Globus pallidus (tissue), 1 donor: ENCODE measurements at places on chromosomes 3 and 15.

DNA sequence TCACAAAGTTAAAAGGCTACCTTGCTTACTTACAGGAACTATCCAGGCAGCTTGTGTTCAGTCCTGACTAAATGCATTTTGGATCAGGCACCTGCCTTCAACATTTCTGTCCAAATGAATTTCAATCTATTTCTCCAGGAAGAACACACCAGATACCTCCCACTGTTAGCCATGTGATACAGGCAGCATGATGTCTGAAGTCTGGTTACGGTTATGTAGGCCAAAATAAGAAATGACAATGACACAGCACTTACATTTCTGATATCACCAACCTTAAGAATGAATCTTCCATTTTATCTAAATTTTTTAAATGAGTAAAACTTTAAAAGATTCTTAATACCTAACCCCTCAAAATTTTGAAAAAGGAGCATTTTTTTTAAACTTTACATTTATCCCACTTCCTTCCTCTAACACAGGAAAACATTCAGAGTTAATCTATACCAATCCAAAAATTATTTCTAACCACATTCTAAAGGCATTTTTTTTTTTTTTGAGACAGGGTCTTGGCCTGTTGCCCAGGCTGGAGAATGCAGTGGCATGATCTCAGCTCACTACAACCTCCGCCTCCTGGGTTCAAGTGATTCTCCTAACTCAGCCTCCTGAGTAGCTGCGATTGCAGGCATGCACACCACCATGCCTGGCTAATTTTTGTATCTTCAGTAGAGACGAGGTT lies at the start of gene MAP4:
Gene MAP4, minus strand, starts transcription at position 116 of the 673 bp plus-strand sequence. CDS start 17,556 bp downstream, outside the sequence.
- no peak for DNase-seq

DNA sequence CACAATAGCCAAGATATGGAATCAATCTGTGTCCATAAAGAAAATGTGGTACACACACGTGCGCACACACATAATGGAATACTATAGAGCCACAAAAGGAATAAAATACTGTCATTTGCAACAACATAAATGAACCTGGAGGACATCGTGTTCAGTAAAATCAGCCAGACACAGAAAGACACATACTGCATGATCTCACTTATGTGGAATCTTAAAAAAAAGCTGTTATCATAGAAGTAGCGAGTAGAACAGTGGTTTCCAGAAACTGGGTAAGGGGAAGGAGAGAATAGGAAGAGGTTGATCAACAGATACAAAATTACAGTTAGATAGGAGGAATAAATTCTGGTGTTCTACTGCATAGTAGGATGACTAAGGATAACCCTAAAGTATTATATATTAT lies 11.1 kb downstream of the ATOSA start:
- no peak for DNase-seq

DNA sequence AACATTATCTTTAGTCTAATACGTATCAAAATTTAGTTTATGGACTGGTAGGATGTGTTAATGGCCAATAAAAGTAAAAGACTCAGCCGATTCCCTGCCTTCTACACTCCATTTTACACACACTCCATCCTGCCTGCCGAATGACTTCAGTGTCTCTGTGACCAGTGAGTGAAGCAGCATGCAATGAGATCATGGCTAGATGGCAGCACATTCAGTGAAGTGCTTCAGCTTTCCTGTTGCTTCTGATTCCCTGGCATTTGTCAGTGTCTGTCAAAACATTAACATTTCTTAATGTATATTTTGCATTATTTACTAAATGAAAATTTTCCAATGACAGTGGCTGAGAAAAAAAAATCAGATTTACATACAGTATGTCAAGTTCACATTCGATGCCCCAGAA lies 412.0 kb downstream of the FHIT start:
- peak; percentile 67 for DNase-seq

GRCh38 chr3:103403191-103403590 lies 968.4 kb downstream of the ZPLD1 start:
- no peak for DNase-seq

GRCh38 chr3:33355611-33356010 lies 78.4 kb downstream of the FBXL2 start:
- no peak for DNase-seq

DNA sequence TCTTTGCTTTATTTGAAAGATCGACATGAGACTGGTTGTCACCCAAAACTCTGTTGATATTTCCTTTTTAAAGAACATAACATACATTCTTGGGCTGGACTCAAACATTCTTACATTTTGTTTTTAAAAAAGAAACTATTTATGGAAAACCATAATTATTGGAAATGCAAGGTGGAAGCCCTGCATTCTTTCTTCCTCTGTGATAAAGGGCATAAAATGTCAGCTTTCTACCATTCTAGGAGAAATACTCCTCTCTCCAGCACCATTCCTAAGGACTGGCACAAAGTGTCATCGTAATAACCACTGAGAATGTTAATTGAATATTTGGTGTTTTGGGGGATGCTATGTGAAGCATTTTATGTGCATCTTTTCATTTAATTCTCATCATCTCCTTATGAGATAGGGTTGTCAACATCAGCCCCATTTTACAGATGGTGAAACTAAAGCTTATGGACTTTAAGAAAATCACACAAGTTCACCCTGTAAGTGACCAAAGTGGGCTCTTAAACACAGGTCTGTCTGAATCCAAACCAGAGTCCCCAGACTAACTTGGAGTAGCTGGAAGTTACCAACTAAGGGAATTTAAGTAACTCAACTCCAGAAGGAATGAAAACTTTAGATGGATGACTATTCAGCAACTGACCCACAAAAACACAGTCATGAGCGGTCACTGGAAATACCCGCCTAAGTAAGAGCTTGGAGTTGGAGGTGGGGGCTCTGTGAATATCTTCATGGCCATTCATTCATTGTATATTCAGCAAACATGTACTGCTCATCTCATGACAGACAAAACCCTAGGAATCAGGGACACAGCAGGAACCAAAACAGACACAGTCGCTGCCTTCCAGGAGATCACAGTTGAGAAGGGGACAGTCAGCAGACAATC lies 45.9 kb upstream of the LMCD1 start:
- DNase-seq: no peak

DNA sequence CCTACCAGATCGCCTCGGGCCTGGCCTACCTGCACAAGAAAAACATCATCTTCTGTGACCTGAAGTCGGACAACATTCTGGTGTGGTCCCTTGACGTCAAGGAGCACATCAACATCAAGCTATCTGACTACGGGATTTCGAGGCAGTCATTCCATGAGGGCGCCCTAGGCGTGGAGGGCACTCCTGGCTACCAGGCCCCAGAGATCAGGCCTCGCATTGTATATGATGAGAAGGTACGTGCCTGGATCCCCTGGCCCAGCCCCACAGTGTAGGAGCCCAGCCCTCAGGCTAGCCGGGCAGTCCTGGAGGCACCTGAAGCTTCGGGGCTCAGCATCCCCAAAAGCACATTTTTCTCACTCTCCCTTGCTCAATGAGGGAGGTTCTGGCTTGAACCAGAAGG lies 135.8 kb downstream of the LRRK1 start:
- no peak for DNase-seq

GRCh38 chr15:25527118-25527517 lies 88.3 kb upstream of the UBE3A start:
- DNase-seq: no peak

- DNase-seq: no peak
Observed at GRCh38 chr3:150509780-150510179, 36.5 kb downstream of the SERP1 start.

DNA sequence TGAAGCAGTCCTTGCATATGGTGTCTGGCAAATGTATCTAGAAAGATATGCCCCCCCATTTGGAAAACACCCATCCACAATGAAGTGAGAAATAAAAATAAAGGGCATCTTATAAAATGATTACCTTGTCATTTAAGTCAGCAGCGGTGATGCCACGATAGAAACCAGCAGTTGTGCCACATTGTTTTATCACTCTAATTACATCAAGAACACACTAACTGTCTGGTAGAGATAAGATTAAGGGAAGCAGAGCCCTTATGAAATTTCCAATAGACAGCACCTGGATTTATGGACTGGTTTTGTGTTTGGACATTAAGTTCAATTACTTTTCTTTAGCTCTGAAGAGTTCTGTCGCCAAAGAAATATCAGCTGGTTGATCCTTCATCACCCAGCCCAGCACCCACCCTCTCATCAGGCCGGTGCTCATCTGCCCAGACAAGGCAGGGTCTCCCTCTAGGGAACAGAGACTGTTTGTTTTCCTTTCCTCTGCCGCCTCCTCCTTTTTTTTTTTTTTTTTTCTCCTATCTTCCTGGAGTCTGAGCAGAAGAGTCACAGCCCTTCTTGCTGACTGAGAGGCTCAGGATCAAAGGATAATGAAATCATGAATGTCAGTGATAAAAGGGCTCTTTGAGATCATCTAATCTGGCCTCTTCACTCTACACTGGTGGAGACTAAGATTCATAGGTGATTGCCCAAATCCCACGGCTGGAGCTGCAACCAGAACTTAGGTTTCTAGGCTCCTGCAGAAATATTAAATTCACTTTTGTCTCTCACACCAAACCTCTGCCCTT lies 464.1 kb downstream of the NTRK3 start:
- DNase-seq: no peak

- DNase-seq: no peak
Observed at GRCh38 chr15:68618908-68619698, 40.3 kb downstream of the CORO2B start.

DNA sequence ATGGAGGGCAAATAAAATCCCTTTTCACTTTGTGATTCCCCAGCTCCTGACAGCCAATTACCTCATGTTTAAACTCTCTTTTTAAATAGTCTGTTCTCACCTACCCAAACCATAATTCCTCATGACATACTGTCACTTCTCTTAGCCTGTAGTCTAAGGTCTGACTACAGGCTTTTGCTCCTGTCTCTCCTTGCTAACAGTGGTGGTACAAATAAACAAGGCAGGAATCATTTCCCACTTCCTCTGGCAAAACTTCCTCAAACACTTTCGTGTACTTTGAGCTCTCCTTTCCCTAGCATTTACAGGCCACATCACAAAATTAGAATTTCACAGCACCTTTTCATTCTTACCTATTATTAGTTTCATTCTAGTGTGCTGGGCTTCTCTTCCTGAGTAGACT lies 51.8 kb downstream of the ATP8B4 start:
- no peak for DNase-seq

DNA sequence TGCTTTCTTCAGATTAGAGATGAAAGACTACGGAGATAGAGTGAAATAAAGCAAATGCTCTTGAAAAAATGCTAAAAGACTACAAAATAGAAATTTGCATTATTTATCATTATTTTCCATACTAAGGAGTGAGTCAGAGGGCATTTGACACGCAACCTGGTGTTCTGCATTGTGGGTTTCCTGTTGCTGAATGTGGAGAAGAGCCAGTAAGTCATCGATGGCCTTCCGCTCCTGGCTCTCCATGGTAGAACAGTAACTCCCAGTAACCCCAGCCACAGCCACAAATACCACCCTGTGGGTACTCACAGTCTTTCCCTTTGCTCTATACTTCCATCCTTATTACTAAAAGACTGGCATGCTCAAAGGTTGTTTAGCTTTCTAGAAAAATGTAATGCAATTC lies 61.5 kb downstream of the CGGBP1 start:
- no peak for DNase-seq

DNA sequence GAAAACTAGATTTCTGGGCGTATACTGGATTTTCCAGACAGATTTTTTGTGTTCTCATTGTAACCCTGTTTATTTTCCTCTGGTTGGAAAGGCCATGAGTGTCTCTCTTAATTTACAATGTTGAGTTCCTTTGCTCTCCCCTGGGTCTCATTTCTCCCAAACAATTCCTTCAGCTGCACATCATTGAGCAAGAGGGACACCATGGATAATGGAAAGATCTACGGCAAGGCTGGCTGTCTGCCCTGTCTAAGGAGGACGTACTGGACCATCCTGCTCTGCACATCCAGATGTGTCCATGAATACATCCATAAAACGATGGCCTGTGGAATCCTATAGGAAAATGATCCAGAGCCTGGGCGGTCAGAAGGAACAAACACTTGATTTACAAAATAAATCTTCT lies 258.1 kb upstream of the MCTP2 start:
- no peak for DNase-seq

DNA sequence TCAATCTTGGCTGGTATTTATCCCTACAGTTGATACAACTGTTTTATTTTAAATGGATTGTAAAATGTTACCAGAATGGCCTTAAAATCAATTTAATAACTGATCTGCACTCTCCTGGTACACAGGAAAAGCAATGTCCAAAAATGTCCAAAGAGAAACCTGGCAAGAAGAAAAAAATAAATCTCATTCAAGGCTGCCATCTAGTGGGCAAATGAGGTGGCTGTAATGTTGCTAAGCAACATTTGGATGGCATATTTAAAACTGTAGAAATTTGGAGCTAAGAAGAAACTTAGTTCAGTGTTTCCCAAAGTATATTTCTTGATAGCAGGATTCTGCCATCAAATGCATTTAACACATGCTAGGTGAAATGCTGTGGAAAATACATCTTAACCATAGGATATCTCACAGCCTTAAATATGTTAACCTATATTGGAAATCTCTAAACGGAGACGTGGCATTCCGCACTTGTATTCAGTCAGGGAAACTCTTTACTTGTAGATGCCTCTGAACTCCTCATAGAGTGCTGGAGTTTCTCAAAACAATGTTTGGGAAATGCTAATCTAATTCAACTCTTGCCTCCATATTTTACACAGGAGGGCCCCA lies 216.8 kb downstream of the ERC2 start:
- DNase-seq: peak; percentile 55

DNA sequence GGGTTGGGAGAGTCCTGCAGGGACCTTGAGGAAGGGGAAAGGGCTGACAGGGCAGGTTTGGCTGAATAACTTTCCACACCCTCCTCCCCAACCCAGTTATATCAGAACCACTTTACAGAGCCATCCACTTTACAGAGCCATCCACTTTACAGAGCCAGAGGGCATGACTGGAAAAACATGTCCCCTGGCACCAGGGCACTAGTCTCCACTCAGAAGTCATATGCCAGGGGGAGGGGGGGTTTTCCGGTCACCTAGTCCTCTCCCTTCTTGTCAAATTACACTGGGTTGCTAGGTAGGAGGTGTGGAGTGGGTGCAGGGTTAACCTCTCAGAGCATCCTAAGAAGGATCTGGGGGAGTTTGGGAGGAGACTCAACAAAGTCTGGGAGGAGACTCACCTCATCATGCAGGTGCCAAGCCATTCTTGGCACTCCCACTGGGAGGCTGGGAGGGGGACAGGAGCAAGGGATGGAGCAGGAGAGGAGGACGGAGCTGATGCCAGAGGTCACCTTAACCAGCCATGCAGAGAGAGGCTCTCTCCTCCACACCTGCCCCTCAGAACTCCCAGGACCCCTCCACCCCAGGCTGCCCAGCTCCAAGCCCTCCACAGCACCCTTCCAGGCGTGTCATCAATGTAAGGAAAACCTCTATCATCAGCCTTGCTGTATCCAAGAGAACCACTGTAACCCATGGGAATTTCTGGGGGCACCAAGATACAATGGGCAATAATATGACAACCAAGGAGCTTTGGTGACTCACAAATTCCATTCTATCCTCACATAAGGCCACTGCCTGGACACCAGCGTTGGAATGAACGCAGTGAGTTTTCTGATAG lies 1.7 kb downstream of the LRRC2 start:
- DNase-seq: no peak

GRCh38 chr15:78004222-78004727 lies 73.2 kb downstream of the TBC1D2B start:
- DNase-seq: no peak
